ENCODE measurements at places on chromosomes 7 and 10.

- DNase-seq = no peak
Observed at GRCh38 chr10:62109587-62110293, 158.9 kb downstream of the RTKN2 start.

- no peak for DNase-seq
Observed at GRCh38 chr7:29565634-29565981, 2.0 kb downstream of the PRR15 start.

DNA sequence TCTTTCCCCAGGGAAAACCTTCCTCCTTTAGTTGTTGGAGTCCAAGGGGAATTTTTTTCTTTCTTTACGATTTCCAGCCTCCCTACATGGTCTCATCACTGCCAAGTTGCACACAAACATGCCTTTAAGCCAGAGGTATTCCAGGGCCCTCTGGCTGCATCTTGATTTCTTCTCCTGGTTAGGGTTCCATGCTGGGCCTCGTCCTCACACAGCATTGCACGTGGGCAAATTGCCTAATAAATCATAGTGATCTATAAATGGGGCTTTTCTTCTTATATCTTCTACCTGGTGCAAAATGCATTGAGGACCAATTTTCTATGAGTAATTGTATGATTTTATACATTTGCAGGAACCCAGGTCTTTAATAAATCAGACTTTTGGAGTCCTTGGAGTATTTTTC is 284.2 kb downstream of the C7orf25 start:
- no peak for DNase-seq

- DNase-seq = no peak
Observed at GRCh38 chr7:138570715-138571114, 110.7 kb downstream of the TRIM24 start.

DNA sequence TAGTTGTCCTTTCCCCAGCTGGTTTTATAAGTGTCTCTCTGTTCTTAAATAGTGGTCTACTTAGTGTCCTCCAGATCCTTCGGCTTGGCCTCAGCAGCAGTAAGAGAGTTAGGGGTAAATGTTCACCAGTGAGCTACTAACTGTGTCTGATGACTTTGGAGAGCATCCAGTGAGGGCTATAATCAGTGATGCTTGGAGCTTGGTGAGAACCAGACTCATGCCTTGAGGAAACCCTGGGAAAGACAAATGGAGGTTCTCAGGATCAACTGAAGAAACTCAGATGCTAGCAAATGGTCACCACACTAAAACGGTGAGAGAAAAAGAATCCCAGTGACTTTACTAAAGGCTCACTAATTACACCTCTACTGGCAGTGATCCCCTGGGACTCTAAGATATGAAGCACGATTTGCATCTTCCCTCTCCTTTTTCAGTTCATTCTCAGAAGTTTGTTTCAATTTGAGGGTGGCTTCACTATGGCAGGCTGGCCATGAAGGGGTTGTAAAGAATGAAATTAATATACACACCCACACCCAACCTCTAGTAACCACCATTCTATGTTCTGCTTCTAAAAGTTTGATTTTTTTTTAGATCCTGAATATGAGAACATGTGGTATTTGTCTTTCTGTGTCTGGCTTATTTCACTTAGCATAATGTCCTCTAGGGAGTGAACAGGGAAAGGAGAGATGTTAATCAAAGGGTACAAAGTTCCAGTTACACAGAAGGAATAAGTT is 177.9 kb downstream of the PDE1C start:
- no peak for DNase-seq

DNA sequence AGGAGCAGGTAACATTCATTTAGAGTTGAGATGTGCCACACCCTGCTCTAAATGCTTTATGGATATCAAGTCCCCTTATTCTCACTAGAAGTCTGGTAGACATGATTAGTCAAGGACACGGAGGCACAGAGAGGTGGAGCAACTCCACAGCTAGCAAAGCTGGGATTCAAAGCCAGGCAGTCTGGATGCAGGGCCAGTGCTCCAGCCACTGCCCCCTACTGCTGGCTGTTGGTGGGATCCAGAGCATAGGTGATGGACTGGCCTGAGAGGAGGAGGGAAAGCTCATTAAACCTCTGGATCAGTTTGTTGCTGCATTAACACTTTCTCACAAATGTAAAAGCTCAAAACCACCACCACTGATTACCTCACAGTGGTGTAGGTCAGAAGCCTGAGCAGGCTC is 22.6 kb upstream of the KBTBD2 start:
- no peak for DNase-seq

DNA sequence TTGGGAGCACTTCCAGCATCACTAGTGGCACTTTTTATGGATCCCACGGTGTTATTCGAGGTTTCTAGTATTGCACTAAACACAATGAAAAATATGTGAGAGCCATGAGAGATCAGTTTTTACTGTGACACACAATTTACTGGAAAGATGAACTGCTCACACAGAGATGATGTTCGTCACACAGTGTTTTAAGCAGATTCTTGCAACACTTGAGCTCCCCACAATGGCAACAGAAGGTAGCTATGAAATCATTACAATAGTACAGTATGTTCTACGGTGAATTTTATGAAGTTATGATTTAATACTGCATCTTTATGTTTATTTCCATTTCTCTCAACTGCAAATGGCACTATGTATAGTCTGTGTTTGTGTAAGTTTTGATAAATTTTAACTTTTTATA is 27.4 kb upstream of the ENTPD1 start:
- DNase-seq = no peak

DNA sequence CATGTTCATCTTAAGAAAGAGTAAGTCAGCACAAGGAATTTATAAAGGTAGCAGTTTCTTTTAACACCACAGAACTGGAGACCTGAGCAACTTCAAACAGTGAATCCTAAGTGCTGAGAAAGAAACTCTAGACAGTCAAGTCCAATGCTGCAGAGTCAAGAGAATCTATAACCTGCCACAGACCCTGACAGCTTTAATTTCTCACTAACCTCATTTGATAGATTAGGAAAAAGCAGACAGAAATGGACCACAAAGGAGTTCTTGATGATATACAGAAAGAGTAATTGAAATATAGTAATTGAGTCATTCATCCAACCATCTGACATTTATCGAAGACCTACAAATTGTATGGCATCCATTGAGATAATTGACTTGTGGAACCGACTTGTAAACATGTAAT is 847.0 kb downstream of the SORCS1 start:
- DNase-seq = no peak

DNA sequence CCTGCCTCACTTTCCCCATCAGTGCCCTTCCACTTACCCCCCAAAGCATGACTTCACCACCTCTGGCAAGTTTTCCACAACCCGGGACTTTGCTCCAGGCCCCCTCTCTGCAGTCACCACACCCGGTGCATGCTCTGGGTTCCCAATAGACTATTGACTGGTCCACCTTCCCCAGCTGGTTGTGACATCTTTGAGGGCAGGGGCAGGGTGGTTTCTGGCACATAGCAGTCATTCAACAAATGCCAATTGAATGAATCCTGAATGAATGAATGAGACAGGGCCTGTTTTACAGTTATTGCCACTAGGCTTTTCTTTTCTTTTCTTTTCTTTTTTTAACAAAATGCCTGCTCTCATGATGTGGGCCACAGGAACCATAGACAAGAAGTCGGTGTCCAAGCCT is 28.8 kb upstream of the DOCK1 start:
- no peak for DNase-seq

DNA sequence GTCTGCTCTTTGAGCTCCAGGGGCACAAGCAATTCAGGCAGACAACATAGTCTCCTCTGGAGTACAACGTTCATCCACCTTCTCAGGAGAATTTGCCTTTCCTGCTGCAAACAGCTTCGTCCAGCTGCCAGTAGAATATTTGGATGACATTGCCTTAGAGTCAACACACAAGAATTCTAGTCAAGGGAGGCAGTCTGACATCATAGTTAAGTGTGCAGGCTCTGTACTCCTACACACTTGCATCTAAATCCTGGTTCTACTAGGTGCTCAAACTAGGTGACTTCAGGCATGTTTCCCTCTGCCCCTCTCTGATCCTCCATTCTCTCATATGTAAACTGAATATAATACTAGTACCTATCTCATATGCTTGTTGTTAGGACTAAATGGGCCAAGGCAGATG is 314.8 kb downstream of the HPSE2 start:
- DNase-seq = no peak

DNA sequence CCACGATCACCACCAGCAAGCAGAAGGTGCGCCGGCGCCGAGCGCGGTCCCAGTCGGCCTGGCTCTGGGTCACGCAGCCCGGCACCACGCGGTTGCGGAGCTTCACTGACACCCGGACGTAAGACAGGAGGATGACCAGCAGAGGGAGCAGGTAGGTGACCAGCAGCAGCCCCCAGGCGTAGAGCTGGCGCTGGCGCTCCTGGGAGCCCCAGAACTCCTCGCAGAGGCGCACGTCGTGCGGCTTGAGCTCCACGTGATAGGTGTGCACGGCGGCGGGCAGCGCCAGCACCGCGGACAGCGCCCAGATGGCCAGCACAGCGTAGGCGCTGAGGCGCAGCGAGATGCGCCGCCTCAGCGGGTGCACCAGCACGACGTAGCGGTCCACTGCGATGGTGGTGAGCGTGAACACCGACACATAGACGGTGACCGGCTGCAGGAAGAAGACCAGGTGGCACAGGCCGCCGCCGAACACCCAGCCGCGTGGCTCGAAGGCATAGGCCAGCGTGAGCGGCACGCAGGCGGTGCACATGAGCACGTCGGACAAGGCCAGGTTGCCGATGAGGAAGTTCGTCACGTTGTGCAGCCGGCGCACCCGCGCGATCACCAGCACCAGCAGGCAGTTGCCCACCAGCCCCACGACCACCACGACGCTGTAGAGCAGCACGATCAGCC is 920 bp downstream of the PRLHR start:
- DNase-seq = no peak

GRCh38 chr7:15470825-15471668 is 90.8 kb downstream of the AGMO start:
- DNase-seq = no peak

DNA sequence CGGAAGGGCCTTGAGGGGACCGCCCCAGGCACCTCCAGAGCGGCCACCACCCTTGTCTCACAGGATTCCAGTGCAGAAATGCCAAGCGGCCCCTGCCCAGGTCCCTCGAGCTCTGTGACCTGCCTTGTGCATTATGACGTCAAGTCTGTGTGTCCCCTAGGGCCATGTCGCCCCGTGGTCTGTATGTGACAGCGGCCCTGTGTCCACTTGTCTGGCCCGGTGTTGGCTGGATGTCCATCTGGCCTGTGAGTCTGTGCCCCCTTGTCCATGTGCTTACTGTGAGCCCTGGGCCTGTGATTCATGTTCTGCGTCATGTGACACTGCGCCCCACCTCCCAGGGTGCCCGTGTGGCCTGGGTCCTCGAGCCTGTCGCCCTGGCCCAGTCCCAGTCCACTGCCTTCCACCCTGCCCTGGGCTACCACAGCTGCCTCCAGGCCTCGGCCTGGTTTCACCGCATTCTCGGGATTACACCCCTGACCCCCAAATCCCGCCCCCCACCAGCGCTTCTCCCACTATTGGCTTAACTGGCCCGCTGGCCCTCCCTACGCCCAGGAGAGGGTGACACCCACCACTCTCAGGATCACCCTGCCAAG is 66.6 kb upstream of the ZNF722 start:
- DNase-seq = no peak

GRCh38 chr7:91550931-91551330 is 286.7 kb downstream of the FZD1 start:
- DNase-seq = no peak

DNA sequence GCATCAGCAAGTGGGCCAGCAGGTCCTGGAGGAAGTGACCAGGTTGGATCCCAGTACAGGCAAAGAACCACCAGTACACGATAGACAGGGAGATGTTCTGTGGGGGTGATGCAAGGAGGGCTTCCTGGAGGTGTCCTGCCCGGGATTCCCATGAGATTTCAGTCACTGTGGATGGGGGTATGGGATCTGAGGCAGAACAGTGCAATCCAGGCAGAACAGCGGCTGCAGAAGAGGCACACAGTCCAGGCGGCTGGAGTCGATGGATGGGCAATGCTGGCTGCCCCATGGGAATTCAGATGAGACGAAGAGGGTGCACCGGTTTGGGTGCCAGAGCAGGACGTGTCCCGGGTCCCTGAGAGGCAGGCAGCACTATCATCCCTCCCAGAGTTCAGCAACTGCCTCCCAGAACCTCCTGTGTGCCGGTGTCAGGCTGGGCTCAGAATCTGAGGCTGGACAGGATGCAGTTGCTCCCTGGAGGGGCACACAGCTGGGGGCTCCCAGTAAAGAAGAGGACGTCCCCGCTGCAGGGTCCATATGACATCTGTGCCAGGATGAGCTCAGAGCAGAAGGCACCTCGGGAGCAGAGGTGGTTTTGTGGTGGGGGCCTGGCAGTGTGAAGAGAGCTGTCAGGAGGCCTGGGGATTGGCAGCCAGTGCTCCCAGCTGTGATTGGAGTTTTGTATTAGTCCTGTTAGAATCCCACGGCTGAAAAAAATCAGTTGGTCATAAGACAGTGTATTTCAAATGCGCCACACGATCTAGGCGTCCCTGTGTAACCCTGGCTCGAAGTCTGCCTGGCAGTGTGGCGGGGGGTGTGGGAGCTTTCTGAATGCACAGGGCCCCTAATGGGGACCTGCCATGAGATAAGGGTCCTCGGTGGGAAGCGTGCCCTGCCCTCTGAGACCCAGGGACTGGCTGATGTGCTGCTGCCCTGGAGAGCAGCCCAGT is 3.2 kb downstream of the KNDC1 start:
- no peak for DNase-seq

GRCh38 chr10:28637346-28637745 is 40.0 kb upstream of the BAMBI start:
- no peak for DNase-seq

DNA sequence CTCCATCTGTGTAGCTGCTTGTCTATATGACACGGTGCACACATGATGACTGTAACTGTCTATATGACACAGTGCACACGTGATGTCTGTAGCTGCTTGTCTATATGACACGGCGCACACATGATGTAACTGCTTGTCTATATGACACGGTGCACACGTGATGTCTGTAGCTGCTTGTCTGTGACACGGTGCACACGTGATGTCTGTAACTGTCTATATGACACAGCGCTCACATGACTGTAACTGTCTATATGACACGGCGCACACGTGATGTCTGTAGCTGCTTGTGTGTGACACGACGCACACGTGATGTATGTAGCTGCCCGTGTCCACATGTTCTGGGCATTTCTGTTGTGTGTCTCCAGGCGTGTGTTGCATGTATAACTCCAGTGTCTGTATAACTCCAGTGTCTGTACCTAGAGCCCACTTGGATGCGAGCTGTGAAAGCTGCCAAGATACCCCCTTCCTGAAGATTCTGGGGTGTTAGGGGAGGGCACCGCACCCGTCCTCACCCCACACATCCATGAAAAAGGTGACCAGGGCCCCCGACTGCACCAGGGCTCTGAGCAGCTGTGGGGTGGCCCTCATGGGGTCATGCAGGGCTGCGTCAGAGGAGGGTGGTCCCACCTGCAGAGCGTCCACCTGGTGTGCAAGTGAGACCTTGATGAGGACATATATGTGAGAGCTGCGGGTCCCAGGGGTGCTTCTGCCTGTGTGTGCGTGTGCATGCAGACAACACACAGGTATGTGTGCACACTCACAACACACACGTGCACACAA is 137.9 kb downstream of the ELFN1 start:
- no peak for DNase-seq

- DNase-seq = no peak
Observed at GRCh38 chr7:70426249-70426880, 705.6 kb upstream of the GALNT17 start.
